ENCODE measurements at places on chromosomes 5 and 9.

DNA sequence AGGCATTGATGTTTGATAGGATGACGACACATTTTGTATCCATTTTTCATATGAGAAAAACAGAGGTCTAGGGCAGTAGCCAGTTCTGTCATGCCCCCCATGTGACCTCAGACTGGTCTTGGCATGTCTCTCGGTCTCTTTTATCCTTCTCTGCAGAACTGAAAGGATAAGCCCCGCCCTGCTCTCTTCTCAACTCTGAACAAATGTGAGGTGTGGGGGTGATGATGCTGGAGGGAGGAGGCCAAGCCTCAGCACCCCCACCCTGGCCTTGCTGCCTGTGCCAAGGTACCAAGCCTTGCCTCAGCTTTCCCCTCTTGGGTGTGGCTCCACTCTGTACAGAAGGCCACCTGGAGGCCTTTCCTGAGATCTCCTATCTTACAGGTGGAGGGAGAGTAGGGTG lies 19.5 kb upstream of the CRB2 start:
- no peak for DNase-seq

DNA sequence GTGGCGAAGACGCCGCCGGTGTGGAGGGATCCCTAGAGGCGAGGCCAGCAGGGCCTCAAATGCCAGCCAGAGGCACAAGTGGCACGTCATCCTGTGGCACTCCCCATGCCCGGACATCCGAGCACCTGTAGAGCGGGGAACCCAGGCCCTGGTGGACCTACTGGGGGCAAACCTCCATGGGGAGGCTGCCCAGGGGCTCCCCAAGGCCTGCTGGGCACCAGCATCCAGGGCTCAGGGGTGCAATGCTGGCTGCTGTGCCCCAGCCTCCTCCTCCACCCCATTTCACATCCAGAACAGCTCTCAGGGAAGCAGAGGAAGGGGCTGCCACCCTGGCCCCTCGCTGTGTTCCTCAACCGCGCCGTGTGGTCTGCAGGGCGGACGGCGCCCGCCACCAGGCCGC lies 43.5 kb downstream of the HK3 start:
- no peak for DNase-seq

GRCh38 chr5:15425766-15426165 lies 74.2 kb upstream of the FBXL7 start:
- DNase-seq = no peak

- no peak for DNase-seq
Observed at GRCh38 chr5:143488381-143488780, 84.9 kb upstream of the NR3C1 start.

DNA sequence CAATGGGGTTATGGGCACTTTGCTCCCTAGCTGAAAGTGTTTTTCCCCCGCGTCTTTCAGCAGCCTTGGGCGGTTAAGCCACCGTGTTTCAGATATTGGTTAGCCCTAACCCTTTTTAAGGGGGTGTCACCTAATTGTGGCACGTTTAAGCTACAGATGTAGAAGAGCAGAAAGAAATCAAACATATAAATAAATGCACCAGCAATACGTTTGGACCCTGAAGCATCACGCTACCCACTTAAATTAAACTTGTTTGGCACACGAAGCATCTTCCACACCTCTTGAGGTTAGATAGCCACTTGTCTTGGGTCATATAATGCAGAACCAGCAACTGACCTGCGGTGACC lies 768 bp downstream of the YTHDC2 start:
- no peak for DNase-seq

DNA sequence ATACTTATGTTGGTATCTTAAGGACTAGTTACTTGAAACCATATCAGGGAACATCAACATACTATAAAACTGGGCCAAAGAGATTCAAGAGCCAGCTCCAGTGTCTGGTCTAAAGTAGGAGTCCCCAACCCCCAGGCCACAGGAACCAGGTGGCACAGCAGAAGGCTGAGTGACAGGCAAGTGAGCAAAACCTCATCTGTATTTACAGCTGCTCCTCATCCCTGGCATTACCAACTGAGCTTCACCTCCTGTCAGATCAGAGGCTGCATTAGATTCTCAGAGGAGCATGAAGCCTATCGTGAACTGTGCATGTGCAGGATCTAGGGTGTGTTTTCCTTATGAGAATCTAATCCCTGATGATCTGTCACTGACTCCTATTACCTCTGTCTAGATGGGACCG lies 581.6 kb upstream of the CDH9 start:
- no peak for DNase-seq

Measured in retina (tissue), 1 donor.